SW480 (cell line): ENCODE measurements at places on chromosomes 6 and 20.

DNA sequence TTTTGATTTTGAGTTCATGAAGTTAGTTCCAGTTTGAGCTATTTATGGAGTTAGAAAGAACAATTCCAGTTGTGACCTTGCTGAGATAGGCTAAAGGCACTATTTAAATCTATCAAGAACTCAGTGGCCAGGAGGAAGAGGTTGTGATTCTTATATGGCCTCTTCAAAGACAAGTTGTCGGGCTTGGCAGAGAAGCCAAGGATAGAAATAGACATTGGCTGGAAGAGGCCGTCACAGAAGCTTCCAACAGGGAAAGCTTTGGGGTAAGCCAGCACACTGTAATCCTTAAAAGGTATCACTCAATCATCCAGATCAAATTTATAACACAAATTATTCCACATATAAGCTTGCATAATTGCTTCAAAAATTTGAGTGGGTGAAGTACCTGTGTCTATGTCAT lies 286.1 kb downstream of the SYNE1 start:
- DNase-seq = no peak

- DNase-seq = peak; percentile 72
Observed at GRCh38 chr6:63805808-63806572, 170.4 kb downstream of the PHF3 start.

DNA sequence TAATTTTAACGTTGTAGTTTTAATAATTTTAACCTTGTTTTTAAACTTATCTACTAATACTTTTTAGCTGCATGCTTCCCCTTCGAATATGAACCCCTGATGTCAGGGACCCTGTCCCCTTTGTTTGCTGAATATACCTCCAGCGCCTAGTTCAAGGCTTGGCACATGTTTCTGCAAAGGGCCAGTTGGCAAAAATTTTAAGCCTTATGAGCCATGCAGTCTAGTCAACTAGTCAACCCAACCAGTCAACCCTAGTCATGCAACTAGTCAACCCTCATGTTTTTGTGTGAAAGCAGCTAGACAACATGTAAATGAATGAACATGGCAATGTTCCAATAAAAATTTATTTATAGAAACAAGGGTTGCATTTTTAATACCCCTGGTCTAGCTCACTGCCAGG lies 119.8 kb downstream of the BCAS1 start:
- DNase-seq = no peak

GRCh38 chr6:168724669-168725570 lies 283.9 kb downstream of the SMOC2 start:
- no peak for DNase-seq

GRCh38 chr6:44696099-44696498 lies 308.6 kb downstream of the CDC5L start:
- DNase-seq = no peak

GRCh38 chr20:43691928-43692524 lies 25.1 kb downstream of the MYBL2 start:
- peak; percentile 58 for DNase-seq

GRCh38 chr6:37802810-37803209 lies 16.7 kb upstream of the ZFAND3 start:
- no peak for DNase-seq

GRCh38 chr20:8310618-8311017 lies 178.6 kb downstream of the PLCB1 start:
- DNase-seq = no peak

DNA sequence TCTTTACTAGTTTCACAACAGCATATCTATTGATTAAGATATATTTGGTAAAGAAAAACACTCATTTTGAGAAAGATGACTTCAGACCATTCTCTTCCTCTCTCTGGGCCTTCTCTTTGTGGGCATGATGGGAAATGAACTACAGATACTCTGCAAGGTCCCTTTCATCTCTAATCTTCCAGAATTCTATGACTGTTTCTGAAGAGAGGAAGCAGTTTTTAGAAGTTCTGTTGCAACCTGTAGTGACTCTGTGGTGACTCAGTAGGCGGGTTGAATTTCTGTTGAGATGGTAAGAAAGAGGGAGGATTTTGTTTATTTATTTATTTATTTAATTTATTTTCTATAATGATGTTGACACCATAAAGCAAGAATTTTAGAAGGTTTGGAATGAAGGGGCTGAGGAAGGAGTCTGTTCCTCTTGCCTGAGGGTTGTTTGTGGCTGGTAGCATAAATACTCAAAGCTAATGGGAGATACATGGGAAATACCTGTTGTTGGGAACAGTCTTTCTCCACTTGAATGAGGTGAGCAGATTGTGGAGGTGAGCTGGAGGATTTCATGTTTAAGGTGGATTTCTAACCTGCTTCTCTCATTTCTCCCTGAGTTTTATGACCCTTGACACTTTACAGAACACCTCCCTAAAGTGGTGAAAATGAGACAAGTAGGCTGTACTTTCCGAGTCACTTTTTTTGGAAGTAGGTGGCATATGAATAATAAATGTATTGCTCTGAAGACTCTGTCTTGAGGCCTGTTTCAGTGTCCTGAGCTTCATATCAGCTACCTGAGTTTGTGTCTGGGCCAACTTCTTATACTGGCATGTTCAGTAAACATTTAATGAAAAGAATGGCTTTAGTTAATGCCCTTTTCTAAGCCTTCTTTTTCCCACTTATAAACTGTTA lies 15.0 kb downstream of the ACSS2 start:
- peak; percentile 39 for DNase-seq

DNA sequence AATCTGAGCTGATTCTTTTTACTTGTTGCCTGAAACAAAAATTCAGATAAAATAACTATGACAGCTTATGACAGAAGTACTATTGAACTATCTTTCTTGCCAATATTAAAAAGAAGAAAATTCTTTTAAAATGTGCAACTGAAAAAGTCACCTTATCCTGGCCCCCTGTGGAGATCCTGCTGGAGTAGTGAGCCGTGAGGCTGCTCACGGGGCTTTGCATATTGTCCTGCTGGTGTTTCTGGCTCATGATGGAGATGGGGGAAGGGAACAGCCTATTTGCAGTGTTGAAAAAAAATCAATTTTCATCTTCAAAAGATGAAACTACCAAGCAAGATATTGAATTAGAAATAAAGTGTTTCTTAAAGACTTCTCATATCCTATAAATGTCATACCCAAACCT lies 216.0 kb downstream of the SAMD5 start:
- DNase-seq = no peak
